Left lobe of liver (tissue), 2 donors: ENCODE measurements at places on chromosomes 2 and 18. TPM values are rescaled to one million over a fixed set of nuclear protein-coding genes. Genes with fewer than 3 reads are reported as not detected.

GRCh38 chr2:55138014-55138881, 88.0 kb upstream of the RTN4 start:
- no peak for DNase-seq

DNA sequence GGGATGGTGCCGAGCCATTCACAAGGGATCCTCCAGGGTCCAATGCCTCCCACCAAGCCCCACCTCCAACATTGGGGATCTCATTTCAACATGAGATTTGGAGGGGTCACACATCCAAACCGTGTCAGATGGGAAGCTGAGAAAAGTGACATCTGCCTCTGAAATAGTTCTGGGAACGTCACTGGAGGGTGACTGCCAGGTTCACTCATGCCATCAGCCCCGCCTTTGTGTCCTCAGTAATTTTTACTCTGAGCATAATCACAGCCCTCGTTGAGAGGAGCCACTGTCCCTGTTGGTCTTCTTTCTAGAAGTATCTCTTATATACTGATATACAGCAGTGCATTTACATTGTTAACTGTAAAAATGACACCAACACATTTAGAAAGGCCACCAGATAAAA, 67.4 kb downstream of the KLHL29 start:
- no peak for DNase-seq

DNA sequence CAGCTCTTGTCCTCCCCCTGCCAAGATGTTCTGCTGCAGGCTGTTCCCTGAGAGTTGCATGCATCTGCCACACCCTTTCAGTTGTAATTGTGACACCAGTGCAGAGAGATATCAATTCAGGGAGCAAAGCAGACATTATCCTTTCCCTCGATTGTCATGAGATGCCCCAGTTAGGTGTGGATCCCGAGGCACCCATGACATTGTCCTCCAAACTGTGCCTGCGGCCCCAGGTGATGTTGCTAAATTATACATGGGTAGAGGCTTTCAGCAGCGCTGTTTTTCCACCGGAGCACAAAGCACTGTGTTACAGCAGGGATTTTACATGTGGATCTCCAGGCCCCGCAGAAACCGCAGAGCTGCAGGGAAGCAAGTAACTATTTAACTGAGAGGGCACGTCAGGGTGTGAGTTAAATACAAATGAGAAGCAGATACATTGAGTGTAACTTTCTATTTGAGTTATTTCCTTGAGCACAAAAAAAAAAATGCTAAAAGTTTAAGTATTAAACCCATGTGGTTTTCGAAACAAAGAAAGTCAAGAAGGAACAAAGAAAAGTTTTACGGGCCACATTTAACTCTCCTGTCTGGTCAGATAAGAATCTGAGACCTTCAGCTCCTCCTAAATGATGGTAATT, 90.3 kb upstream of the BCL2L11 start:
- no peak for DNase-seq

- no peak for DNase-seq
Measured at GRCh38 chr2:129281791-129282530, 697.5 kb upstream of the RAB6C start.

GRCh38 chr2:6791682-6792081, 74.0 kb downstream of the CMPK2 start:
- DNase-seq: no peak

DNA sequence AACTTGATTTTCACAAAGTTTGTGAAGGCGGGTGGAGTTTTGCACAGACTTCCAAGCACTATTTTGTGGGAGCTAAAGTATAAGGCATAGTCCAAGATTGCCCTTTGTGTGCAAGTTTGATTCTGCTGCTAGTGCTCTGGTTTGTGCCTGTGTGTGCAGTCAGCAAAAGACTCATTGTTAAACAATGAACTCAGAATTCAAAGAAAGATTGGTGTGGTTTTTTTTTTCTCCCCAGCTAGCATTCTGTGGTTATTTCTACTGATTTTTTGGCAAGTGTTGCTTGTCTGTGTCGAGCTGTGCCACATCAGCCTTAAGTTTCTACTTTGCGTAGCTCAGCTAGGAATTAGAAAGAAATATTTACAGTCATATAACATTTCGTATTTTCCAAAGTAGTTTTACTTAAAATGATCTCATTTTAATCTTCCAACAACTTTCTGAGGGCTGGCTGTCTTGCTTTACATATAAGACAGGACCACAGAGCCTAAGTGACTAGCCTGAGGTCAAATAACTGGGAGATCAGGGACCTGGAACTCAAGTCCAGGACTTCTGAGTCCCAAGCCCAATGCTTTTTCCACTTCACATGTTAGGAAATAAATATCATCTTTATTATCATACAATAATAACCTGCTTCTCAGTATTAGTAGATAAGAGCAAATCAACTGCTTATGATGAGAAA, 69.8 kb downstream of the BABAM2 start:
- no peak for DNase-seq

GRCh38 chr2:239586651-239587310, 186.0 kb upstream of the HDAC4 start:
- DNase-seq: no peak

- peak; percentile 86 for DNase-seq
Measured at GRCh38 chr2:73085691-73086090, 14.2 kb upstream of the SFXN5 start.

DNA sequence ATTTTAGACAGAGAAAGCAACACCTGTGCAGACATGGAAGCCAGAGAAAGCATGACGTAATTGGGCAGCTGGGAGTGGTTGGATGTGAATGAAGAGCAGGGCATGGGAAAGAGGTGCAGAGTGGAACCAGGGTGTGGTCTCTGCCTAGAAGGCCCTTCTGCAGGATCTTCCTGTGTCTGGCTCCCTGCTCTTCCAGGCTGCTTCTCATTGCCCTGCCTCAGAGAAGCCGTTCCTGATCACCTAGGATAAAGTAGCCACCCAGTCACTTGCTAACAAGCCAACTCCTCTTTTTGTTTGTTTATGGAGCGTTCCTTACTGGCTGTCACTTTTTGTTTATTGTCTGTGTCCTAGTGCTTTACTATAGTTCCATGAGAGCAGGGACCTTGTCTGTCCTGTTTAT, 28.5 kb downstream of the GALNT1 start:
- DNase-seq: no peak

GRCh38 chr2:69013840-69014821, 1.2 kb downstream of the ANTXR1 start:
- DNase-seq: no peak

DNA sequence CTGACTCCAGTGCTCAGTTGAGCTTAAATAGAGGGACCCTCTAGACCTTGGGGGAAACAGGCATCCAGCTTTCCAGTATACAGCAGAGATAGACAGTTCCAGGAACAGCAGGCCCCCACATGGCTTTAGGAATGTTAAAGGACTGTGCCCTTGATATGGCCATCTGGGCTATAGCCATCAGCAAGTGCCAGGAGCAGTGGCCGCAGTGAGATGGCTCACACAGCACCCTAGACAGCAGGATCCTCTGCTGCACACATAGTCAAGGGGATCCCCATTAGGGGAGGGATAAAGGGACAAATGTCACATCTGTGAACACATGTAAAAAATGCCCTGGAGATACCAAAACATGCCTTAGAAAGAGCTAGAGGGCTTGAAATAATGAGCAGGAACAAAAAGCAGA, 213.4 kb downstream of the PTH2R start:
- DNase-seq: no peak

- no peak for DNase-seq
Measured at GRCh38 chr2:7154656-7155055, 237.4 kb downstream of the RNF144A start.

- no peak for DNase-seq
Measured at GRCh38 chr2:100163605-100164004, 21.2 kb upstream of the AFF3 start.

DNA sequence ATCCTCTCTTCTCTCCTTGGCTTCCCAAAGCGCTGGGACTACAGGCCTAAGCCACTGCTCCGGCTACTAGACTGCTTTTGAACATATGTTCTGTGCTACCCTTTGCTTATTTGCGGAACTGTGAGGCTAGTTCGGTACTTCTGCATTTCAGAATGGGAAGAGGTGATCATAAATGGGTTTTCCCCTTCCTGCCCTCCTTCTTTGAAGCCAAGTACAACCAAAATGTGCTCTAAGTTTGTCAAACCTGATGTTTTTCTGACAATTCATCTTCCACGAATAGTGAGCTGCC, 1.7 kb upstream of the ESCO1 start:
- DNase-seq: no peak

GRCh38 chr2:187982668-187983067, 309.0 kb upstream of the GULP1 start:
- peak; percentile 55 for DNase-seq

GRCh38 chr2:98775146-98775986, 44.4 kb upstream of the MGAT4A start:
- DNase-seq: no peak

GRCh38 chr2:7205151-7205830, 288.1 kb downstream of the RNF144A start:
- no peak for DNase-seq

- DNase-seq: no peak
Measured at GRCh38 chr18:22789600-22789999, 143.5 kb upstream of the RBBP8 start.

GRCh38 chr2:103859238-103859637, 994.7 kb upstream of the POU3F3 start:
- no peak for DNase-seq

DNA sequence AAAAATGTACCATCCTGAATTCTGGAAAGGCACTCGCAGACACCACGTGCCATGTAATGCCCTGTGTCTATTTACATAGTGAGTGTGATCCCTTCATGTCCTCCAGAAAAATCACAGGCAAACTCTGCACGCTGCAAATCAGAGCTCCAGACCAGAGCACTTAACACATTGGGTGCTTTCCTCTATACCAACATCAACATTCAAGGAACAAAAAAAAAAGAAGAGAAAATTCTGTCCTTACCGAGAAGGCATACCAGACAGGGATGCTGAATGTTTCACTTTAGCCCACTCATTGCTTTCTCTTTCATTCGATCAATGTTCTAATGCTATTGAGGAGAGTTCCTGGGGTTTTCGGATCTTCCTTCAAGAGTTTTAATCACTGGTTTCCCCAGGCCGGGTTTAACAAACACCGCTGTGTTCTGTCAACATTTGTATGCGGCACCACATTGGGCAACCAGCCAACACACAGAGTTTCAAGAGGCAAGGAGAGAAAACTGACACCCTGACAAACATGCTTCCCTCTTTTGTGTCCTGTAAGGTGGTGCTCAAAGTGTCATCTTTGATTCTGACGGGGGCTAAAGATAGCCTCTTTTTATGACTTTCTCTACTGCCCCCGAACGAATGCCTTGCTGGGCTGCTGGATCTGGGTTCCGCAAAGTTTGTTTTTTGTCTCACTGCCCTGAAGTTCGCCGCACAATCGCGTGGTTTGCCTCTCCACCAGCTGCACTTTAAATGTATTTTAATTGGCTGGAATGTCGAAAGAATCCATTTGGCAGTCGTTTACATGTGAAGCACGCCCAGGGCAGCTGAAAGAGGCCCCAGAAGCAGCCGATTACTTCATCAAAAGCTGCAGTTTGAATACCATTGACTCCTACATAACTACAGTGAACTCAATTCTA, 106.4 kb upstream of the NCKAP5 start:
- DNase-seq: peak; percentile 82

- no peak for DNase-seq
Measured at GRCh38 chr18:58721566-58722239, 50.4 kb downstream of the MALT1 start.

DNA sequence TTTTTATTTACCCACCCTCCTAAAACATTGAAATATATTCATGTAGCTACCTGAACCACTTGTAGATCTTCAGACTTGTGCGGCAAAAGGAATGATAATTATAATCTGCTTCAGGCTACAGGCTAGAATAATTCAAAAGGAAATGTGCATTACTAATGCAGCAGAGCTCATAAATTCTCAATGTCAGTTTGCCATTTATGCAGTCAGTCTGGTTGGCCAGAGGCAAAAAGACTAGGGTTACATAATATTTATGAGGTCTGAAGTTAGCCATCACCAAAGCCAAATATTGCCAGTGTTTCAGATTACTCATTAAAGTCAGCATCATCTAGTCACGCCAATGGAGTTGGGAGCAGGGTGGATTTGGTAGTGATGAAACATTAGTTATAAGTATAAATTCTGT, 38.9 kb downstream of the METAP1D start:
- DNase-seq: no peak

GRCh38 chr2:110931648-110932047, 189.1 kb upstream of the BCL2L11 start:
- DNase-seq: no peak

DNA sequence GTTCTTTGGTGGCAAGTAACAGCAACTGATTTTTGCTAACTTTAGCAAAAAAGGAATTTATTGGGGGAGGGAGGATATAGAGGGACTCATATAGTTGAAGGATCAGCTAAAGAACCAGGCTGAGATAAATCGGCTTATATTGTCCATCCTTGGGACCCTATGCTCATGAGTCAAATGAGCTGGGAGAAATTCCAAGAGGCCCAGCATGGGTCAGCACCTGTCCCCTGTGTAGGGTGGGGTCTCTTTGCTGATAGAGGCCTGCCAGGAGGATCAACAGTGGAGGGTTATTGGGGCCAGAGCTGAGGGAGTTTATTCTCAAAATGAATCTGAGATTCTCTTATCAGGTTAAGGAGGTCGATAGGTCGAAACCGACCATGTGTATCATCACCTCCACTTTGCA, 97.2 kb downstream of the VAPA start:
- DNase-seq: peak; percentile 11

GRCh38 chr2:52810460-52810859, 957.1 kb upstream of the CHAC2 start:
- DNase-seq: no peak

DNA sequence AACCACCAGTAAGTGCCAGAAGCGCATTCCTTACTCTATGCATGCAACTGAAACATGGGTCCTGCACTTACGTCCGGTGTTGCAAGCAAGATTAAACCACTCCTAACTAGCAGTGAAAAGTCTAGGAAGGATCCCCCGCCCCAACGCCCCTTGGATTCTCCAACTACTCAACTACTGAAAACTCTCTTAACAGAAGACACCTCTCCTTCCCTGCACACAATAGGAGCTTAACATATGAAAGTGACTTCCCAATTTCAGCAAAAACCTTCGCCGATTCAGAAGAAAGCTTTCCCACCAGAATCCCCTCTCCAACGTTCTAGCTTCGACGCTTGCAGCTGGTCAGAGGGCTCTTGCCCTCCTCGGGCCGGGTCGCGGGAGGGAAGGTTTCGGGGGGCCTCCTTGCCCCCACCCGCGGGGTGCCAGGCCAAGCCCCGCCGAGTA, 578 bp downstream of the IWS1 start:
- DNase-seq: no peak

DNA sequence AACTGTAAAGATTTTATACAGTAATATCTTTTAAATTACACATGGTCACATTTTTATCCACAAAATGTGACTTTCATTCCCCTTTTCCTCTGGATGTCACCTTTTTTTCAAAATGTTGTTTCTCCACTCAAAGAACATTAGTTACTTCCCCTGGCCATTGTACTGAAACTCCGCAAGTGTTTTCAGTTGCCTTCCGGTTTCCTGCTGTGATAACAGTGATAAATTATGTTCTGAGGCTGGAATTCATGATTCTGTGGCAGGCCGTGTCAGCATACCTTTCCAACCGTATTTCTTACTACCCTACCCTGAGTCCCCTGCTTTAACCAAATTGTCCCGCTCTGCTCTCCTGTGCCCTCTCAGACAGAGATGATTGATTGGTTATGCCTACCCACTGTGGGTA, 53.5 kb downstream of the MGAT5 start:
- DNase-seq: no peak

Gene DYSF
- 30.0 TPM for total RNA-seq

Gene GPR17
- not detected for total RNA-seq

Gene ALKAL2
- 2.5 TPM for total RNA-seq

Gene CIDEA
- not detected for total RNA-seq

Gene TMEM182
- 1.6 TPM for total RNA-seq

Gene PAX8
- 0.65 TPM for total RNA-seq

Gene EFR3B
- 0.30 TPM for total RNA-seq

Gene C2orf81
- 0.38 TPM for total RNA-seq

Gene GRB14
- total RNA-seq: 39.3 TPM

Gene TDRD15
- total RNA-seq: 0.93 TPM

Gene RETREG2
- 54.8 TPM for total RNA-seq

Gene TRIM43
- not detected for total RNA-seq
